ENCODE measurements at places on chromosomes 7 and 10.

DNA sequence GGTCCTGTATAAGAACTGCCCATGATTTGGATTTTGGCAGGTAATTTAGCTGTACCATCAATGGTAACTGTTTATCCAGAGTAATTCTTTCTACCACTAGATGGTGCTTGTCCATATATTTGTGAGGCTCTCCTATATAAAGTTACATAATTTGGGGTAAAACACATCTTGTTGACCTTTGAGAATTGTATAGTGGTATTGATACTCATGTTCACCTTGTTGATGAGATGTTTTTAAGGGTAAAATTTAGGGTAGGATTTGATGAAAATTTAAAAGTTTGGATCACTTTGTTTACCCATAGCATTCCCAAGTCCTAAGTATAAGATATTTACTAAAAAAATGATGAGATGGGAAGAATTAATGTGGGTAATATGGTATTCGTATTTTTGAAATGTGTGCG, 31.6 kb downstream of the ST7 start:
- DNase-seq = peak; percentile 58

DNA sequence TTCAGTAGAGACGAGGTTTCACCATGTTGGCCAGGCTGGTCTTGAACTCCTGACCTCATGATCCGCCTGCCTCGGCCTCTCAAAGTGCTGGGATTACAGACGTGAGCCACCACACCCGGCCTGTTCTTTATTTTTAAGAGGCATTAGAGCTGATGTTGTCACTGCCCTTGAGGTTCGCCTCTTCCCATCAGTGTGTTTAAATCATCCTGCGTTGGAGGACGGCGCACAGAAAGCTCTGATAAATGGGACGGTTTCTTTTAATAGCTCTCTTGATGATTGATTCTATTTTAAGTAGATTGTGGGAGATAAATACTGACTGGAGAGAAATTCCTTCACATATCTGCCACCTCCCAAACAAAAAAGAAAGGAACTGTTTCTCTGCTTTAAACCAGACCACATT, 29.0 kb downstream of the UPP1 start:
- no peak for DNase-seq

- DNase-seq = peak; percentile 69
Observed at GRCh38 chr10:21078410-21079329, 181.6 kb upstream of the NEBL start.

DNA sequence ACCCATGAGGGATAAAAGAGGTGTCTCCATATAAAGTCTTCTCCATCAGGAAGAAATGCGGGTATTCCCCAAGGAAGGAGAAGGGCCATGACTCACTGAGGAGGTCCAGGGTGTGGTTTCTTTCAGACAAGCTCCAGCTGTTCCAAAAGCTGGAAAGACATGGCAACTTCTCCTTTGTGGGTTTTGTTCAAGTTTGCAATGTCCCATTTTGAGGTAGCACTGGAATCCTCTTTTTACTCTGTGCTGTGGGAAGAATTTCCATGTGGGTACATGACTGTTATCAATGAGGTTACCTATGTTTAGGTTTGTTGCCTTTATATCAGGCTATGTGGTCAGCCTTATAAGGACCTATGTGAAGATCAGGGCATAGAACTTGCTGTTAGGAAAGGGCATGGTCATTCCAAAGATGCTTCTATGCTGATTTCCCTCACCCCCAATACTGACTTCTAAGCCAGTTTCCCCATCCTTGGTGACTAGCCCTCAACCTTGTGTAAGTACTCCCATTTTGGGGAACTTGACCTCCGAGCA, 697.5 kb downstream of the INHBA start:
- no peak for DNase-seq

- DNase-seq = no peak
Observed at GRCh38 chr7:113217314-113217713, 99.0 kb upstream of the SMIM30 start.

GRCh38 chr10:565146-565545, 124.3 kb downstream of the DIP2C start:
- no peak for DNase-seq

DNA sequence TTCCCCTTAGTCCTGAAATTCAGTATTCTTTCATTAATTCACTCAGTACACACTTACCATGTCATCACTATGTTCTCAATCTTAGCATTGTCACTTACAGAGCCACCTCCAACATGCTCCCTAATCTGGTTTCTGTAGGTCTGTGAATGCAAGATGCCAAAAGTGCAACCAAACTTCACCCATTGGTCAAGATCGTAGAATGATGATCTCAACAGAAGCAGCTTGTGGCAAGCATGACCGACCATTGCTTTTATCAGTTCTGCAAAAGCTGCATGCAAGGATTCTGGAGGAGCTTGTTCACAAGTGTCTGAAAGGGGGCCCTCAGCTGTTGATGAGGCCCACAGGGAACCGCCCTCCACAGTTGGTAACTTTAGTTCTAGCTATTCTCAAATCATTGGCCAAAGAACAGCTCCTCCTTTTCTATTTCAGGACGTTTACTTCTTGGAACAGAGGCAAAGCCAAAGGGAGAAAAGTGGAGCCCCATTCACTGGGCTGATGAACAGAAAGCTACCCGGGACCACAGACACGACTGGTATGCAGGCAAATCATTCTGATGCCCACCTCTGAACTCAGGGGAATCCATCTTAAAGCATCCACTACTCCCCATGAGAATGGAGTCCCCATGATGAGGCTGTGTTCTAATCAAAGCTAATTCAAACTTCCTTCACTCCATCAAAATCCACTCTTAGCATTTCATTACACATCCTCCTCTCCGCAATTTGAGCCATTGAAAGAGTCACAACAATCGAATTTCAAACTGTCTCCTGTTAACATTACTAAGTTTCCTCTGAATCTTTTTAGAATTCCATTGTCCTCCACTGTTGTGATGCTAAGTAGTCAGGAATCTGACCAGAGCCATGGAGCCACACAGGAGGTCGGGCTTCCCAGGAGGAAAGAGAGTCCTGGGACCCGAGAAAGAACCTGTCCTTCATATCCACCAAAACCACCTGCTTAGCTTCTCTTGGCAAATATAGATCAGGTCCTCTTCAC, 13.9 kb downstream of the GRB10 start:
- peak; percentile 53 for DNase-seq

Measured in common myeloid progenitor, CD34-positive (primary cell).